ENCODE measurements at places on chromosomes 7 and 10. TPM values are rescaled to one million over a fixed set of nuclear protein-coding genes. Genes with fewer than 3 reads are reported as not detected.

- DNase-seq: no peak
Measured at GRCh38 chr10:63250032-63250431, 116.9 kb downstream of the NRBF2 start.

The SPOCK2 gene
- polyA plus RNA-seq: 189 TPM

DNA sequence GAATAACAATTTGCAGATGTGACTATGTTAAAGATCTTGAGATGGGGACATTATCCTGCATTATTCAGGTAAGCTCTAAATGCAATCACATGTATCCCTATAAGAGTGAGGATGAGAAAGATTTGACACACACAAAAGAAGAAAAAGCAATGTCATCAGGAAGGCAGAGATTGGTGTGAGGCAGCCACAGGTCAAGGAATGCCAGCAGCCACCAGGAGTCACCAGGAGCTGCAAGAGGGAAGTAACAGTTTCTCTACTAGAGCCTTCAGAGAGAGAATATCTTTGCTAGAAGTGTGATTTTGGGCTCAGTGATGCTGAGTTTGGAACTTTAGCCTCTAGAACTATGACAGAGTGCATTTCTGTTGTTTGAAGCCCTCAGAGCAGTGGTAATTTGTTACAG lies 700.3 kb upstream of the SEMA3D start:
- no peak for DNase-seq

The FGF8 gene
- not detected for polyA plus RNA-seq

The FAM25A gene
- polyA plus RNA-seq: not detected

DNA sequence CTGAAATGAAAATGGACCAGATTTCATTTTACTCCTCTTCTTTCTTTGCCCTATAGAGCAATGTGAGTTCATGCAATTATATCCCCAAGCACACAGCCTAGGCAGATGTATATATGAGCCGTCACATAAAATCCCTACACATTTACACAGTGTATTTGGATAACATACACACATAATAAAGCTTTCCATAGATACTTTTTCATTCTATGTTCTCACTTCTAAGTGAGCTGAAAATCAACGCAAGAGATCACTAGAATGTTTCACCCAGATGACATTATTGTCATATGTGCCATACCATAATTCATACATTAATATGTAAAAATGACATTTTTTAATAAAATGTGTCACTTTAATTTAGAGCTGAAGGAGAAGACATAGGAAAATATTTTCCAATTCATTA lies 129.4 kb downstream of the INHBA start:
- no peak for DNase-seq

The BTBD16 gene
- polyA plus RNA-seq: 0.97 TPM

GRCh38 chr10:85008488-85009184 lies 680.2 kb downstream of the CCSER2 start:
- DNase-seq: no peak

The PIP gene
- polyA plus RNA-seq: not detected

DNA sequence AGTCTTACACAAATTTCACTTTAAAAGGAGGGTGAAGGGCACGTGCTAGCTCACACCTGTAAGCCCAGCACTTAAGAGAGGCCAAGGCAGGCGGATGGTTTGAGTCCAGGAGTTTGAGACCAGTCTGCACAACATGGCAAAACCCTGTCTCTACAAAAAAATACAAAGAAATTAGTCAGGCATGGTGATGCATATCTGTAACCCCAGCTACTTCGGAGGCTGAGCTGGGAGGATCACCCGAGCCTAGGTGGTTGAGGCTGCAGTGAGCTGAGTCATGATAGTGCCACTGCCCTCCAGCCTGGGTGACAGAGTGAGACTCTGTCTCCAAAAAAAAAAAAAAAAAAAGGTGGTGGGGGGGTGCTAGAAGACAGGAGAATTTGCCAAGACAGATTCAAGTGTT lies 237.3 kb upstream of the KLF14 start:
- no peak for DNase-seq

DNA sequence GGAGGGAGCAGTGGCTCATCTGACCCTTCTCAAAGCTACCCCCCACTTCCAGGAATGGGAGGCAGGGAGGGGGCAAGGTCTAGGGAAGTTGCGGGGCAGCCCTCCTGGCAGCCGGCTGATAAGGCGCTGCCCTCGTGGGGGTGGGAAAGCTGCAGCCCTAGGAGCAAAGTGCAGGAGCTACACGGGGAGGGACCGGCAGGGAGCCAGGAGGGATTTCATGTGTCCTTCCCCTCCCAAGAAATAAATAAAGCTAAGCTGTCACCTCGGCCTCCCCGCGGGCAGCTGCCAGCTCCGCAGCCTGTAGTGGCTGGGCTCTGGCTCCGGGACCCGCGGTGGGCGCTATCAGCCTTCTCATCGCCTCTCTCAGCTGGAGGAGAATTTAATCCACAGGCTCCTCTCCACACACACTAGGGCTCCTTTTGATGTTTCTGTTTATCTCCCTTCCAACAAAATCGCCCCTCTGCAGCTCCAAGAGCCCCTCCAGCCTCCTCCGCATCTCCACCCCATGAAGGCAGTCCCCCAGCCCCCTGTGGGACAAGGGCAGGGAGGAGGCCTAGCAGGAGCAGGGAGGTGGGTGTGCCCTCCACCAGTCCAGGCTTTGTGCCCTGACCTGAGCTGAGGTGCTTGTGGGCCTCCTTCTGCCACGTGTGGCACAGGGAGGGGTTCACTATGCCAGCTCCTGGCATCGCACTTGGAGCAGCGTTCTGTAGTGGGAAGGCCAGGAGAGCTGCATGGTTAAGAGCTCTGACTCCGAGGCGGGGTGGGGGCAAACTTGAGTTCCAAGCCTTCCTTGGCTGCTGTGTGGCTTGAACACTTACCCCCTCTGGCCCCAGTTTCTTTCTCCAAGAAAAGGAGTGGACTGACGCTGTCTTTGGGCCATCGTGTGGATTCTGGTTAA lies 80.5 kb downstream of the C10orf105 start:
- DNase-seq: no peak

The HIBADH gene
- 34.8 TPM for polyA plus RNA-seq

- no peak for DNase-seq
Measured at GRCh38 chr7:2037808-2038522, 194.8 kb downstream of the MAD1L1 start.

The STAG3 gene
- polyA plus RNA-seq: 8.9 TPM

The ARHGAP12 gene
- 7.1 TPM for polyA plus RNA-seq

The AP3M1 gene
- 23.6 TPM for polyA plus RNA-seq

The ATP5MK gene
- polyA plus RNA-seq: 383 TPM

Measured in brain (organoid and tissue), 16 donors.